Frontal cortex (tissue), 4 donors: ENCODE measurements at places on chromosomes 4 and X. TPM values are rescaled to one million over a fixed set of nuclear protein-coding genes. Genes with fewer than 3 reads are reported as not detected.
A peak's percentile ranks its signal among the peaks of the same experiment; 100 is the strongest.

- DNase-seq, result no peak
These were observed 54.7 kb downstream of the DKK2 start for GRCh38 chr4:106981431-106981830.

- DNase-seq, result no peak
These were observed 61.4 kb downstream of the SHISA3 start for GRCh38 chr4:42458657-42459056.

DNA sequence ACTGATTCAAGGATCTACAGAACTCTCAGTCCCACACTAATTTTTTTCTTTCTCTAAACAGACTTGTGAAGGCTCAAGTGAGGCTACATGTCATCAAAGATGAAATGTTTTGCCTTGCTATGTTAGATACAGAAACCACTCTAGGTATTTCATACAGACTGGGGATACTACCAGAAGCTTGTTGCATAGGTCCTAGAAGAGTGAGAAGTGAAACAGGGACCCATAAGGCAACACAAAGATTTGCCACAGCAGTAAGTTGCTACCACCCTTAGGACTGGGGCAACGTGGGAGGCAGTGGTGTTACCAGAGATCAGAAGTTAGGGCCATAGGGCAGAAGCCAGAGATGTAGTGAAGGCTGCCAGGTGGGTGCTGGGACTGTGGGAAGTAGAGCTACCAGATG, 50.7 kb upstream of the MID1IP1 start:
- no peak for DNase-seq

DNA sequence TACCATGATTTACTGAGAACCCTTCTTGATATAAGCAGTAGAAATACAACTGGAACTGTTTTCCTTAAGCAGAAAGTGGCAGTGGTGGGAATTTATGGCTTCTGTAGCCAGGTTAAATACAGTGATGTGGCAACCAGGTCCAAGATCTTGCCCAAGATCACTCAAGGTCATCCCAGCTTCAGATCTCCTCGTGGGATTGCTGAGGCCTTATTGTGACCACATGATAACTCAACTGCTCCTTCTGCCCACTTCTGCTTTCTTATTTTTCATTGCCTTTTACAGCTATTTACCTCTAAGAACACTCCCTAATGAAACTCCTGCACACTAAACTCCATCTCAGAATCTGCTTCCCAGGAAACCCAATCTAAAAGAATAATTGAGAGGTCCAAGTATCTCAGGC, 12.4 kb upstream of the CYBB start:
- no peak for DNase-seq

GRCh38 chr4:1579001-1579900, 104.9 kb downstream of the FAM53A start:
- peak; percentile 83 for DNase-seq

Gene PALLD
- total RNA-seq, result 17.1 TPM

- no peak for DNase-seq
These were observed 113.2 kb downstream of the STPG2 start for GRCh38 chr4:98030059-98030458.
